A172 (cell line): ENCODE measurements at places on chromosomes 6 and 20. TPM values are rescaled to one million over a fixed set of nuclear protein-coding genes. Genes with fewer than 3 reads are reported as not detected.

LY6G6C gene
- total RNA-seq, result not detected in 2 replicates

TFAP2D gene
- not detected in 2 replicates for total RNA-seq

DYNLT2 gene
- total RNA-seq, result 2.8 and 3.0 TPM in 2 replicates

RAET1E gene
- total RNA-seq, result 0.22 and 1.0 TPM in 2 replicates

SLC12A5 gene
- 0.90 and 3.4 TPM in 2 replicates for total RNA-seq

MLN gene
- total RNA-seq, result not detected in 2 replicates

TINAG gene
- total RNA-seq, result not detected in 2 replicates

CCDC170 gene
- not detected in 2 replicates for total RNA-seq

LRFN2 gene
- total RNA-seq, result not detected in 2 replicates

SLX4IP gene
- 5.7 and 5.9 TPM in 2 replicates for total RNA-seq

PPIL6 gene
- 1.7 and 2.4 TPM in 2 replicates for total RNA-seq

C6orf163 gene
- total RNA-seq, result 0.31 and 0.72 TPM in 2 replicates

TMEM170B gene
- 3.2 and 4.0 TPM in 2 replicates for total RNA-seq

HLA-DMB gene
- total RNA-seq, result not detected in 2 replicates

TCF21 gene
- not detected in 2 replicates for total RNA-seq

PRSS16 gene
- 0.12 and 0.62 TPM in 2 replicates for total RNA-seq

TFB1M gene
- 17.9 and 23.0 TPM in 2 replicates for total RNA-seq

GHRH gene
- not detected in 2 replicates for total RNA-seq

VSX1 gene
- total RNA-seq, result 0.10 TPM in 1 of 2 replicates, not detected in the other

FAM184A gene
- total RNA-seq, result 3.1 and 4.6 TPM in 2 replicates

CTSA gene
- total RNA-seq, result 114 and 142 TPM in 2 replicates

VEGFA gene
- total RNA-seq, result 29.0 and 35.2 TPM in 2 replicates

SIRPA gene
- total RNA-seq, result 8.1 and 10.5 TPM in 2 replicates

SPATA25 gene
- 0.21 TPM in 1 of 2 replicates, not detected in the other for total RNA-seq

TSBP1 gene
- total RNA-seq, result not detected in 2 replicates

SIRPD gene
- total RNA-seq, result not detected in 2 replicates

EYA4 gene
- 0.02 TPM in 1 of 2 replicates, not detected in the other for total RNA-seq

LRP11 gene
- total RNA-seq, result 43.4 and 43.9 TPM in 2 replicates

NEU1 gene
- total RNA-seq, result 101 and 107 TPM in 2 replicates

FOXF2 gene
- total RNA-seq, result not detected in 2 replicates

METTL24 gene
- not detected in 2 replicates for total RNA-seq

MUCL3 gene
- total RNA-seq, result 0.43 TPM in 1 of 2 replicates, not detected in the other

ULBP3 gene
- total RNA-seq, result 2.1 and 3.3 TPM in 2 replicates

FOXS1 gene
- total RNA-seq, result 2.4 TPM in 1 of 2 replicates, not detected in the other

CDH22 gene
- not detected in 2 replicates for total RNA-seq

CD109 gene
- total RNA-seq, result 18.4 and 24.3 TPM in 2 replicates

CYP24A1 gene
- 0.05 and 0.21 TPM in 2 replicates for total RNA-seq

LAMA4 gene
- 7.4 and 11.5 TPM in 2 replicates for total RNA-seq

BPIFB1 gene
- not detected in 2 replicates for total RNA-seq

RBL1 gene
- 14.7 and 17.1 TPM in 2 replicates for total RNA-seq
